Epithelial cell of umbilical artery (primary cell): ENCODE measurements at places on chromosomes 11 and 22. TPM values are rescaled to one million over a fixed set of nuclear protein-coding genes. Genes with fewer than 3 reads are reported as not detected.

The SNAP29 gene
- 4.5 and 6.4 TPM in 2 replicates for total RNA-seq

The DDX25 gene
- total RNA-seq = not detected in 2 replicates

The CRYBB2 gene
- total RNA-seq = not detected in 2 replicates

The FZD4 gene
- total RNA-seq = 138 and 157 TPM in 2 replicates

The BCL2L13 gene
- 50.3 and 54.7 TPM in 2 replicates for total RNA-seq

The JAML gene
- total RNA-seq = 0.65 and 1.2 TPM in 2 replicates

The KCTD14 gene
- 0.32 and 0.91 TPM in 2 replicates for total RNA-seq

The SHISA8 gene
- total RNA-seq = not detected in 2 replicates
